ENCODE measurements at places on chromosomes 6 and 20.
A peak's percentile ranks its signal among the peaks of the same experiment; 100 is the strongest.

DNA sequence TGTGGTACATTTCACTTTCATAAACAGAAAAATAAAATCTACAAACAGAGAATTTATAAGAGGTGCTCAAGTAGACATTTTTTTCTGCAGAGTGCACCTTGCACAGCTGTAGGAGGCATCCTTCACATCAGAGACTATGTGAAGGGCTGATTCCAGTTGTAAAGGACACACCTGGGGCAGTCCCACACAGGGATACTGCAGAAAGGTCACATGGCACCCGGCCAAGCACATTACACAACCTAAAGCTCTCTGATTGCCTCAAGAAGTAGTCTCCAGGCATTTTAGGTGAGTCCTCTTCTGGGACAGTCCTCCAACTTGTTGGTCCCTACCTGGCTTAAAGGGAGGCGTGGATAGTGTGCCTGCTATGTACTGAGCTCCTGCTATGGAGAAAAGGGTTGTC lies 502.9 kb upstream of the NOX3 start:
- DNase-seq = no peak

GRCh38 chr6:114997813-114998292 lies 655.0 kb upstream of the HS3ST5 start:
- DNase-seq = no peak

DNA sequence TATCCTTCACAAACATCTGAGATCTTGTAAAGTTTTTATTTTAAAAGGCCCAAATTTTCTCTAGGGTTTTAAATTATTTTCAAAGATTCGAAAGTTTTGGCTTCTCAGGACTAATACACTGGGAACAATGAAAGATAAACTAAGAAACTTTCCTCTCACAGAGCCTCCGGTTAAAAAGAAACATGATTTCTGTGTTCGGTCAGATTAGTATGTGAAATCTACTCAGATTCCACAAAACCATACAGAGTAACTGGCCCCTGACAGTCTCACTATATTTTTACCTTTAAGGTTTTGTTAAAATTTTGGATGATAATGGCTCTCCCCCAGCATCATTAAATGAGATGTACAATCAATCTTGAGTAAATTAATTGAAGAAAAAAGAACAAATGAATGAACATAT lies 471.0 kb downstream of the COL12A1 start:
- DNase-seq = no peak

DNA sequence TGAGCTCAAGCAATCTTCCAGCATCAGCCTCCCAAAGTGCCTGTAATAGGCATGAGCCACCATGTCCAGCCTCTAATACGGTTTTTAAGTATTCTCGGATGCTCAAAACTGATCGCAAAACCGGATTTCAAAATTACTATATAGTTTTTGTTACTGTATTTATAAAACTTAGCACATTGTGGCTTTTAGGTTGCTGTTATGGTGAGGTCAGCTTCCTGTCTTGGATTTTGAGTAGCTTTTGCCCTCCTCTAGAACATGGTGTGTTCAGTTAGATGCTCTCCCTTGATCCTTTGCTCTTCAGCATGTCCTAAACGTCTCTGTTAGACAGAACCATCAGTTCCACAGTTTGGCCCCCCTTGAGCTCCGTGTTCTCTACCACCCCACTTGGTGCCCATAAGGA lies 96.2 kb downstream of the RPP40 start:
- no peak for DNase-seq

GRCh38 chr6:111940801-111941200 lies 67.5 kb upstream of the FYN start:
- no peak for DNase-seq

DNA sequence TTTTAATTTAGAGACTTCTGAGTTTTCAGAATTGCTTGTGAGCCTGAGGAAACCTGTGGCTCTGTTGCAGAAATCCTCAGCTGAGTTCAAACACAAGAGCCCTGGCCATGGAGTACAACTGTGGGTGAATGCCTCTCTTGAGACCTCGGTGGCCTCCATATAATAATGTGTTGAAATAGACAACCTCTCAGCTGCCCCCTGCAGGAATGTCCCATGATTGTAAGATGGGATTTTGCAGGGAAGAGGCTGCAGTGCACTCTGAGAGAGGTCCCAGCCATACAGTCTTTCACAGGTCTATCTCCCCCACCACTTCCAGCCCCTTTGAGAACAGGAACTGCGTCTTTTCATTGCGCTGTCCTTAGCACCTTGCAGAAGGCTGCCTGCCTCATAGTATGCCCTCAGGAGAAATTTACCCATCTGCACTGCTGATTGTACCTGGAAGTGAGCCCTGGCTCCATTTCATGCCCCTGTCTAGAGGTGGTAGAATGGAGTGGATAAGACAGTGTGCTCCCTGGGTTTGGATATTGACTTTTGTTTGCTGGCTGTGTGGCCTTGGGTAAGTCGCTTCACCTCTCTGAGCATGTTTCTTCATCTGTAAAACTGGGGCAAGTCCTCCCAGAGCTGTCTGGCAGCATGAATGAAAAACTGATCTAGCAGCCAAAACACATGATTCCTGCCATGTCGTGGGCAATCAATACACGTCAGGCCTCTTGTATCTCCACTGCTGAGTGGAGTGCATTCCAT lies 16.8 kb upstream of the CDH22 start:
- peak; percentile 30 for DNase-seq

- DNase-seq = no peak
These were observed 518.6 kb downstream of the PKHD1 start for GRCh38 chr6:51568771-51569170.

GRCh38 chr20:60152792-60153191 lies 194.6 kb downstream of the CDH26 start:
- DNase-seq = no peak

GRCh38 chr20:10919396-10920140 lies 245.8 kb upstream of the JAG1 start:
- DNase-seq = no peak

DNA sequence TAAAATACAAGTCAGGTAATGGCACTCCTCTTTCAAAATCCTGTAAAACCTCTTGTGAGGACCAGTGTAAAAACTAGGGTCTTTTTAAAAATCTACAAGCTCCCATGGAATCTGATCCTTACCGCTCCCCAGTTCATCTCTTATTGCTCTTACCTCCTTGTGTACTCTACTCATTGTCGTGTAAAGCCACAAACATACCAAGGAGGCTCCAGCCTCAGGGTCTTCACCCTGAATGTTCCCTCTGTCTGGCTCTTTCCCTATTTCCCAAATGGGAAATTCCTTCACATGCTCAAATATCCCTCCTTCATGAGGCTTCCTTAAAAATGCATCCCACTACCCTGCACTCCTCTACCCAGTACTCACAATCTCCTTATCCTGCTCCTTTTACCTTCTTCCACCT lies 67.1 kb downstream of the TASP1 start:
- no peak for DNase-seq

DNA sequence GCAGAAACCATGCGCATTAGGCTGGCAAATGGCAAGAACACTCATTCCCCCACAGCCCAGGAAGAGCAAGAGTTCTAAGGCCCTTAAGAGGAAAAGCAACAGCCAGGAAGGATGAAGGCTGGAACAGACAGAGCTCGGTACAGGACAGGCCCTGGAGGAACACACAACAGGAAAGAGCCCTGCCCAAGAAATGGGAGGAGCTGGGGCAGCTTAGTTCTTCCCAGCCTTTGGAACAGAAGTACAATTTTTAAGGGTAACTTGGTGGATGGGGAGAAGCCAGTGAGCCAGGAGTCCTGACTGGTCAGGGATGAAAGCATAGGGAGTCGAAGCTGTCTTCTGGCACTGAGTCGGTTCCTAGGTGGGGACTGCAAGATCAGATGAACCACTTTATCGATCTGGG lies 32.4 kb downstream of the OR2B2 start:
- DNase-seq = no peak

- DNase-seq = peak; percentile 89
These were observed at the start of gene PKIG for GRCh38 chr20:44582311-44583025. PKIG (plus strand) TSS chr20:44582579; CDS start chr20:44614557, 31,978 bp downstream.

DNA sequence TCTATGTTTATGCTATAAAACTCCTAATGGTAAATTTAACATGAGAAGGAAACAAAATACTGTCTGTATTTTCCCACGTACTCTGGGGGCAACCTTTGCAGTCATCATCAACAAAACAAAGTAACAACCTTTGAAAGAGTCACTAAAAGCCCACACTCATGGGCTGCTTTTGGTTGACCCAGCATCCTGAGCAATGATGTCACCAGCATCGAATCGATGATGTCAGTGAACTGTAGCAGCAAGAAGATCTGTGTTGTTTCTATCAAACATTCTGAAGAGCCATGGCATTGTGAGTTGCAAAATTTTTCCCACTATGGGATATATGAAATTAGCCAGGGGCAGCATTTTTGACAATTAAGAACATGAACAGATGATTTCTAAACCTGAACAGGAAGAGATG lies 300.1 kb downstream of the HIVEP2 start:
- no peak for DNase-seq

- no peak for DNase-seq
These were observed 52.2 kb downstream of the GFRAL start for GRCh38 chr6:55379471-55379870.

DNA sequence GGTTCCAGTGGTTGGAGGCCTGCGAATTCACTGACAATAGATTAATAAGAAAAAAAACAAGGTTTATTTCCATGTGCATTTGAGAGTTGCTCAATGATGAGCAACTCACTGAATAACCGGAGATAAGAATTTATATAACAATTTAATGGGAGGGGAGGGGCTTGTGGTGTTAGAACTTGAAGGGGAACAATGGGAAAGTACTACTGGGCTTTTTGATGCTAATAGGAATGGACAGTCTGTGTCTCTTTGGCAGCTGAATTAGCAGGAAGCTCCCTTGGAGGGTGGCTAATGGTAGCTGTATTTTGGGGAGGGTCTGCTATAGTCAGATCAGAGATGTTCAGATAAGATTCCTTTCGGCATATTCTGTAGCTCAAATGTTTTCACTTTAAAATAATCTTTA lies 62.4 kb upstream of the GMDS start:
- DNase-seq = no peak

GRCh38 chr6:85388531-85388930 lies 61.4 kb upstream of the NT5E start:
- DNase-seq = no peak

- DNase-seq = no peak
These were observed 1099.1 kb upstream of the ADGRB3 start for GRCh38 chr6:67535946-67536345.

DNA sequence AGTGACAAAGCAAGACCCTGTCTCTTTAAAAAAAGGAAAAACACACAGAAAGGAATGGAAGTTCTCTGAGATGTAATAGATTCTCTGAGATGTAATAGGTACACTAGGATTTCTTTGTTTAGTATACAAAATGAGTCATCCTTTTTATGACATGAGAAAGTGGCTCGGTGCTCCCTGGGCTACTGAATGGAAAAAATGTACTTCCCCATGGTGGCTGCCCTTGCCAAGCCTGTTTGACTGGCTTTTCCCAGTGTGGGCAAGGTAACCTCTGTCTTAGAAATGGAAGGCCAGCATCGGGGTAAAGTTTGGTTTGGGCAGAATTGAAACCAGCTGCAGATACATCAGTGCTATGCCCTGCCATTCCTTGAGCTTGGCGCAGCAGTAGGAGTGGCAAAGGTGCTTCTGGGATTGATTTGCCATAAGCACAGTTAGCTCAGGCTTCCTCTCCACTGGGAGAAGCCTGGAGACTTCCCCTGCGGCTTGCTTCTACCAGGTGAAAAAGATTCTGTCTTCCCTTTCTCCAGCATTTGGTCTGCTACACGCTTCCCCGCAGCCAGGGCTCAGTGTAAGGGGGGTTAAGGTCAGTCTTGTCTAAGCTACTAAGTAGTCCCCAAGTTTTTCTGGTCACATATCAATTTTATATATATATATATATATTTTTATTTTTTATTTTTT lies 24.5 kb downstream of the ARFGEF2 start:
- no peak for DNase-seq

DNA sequence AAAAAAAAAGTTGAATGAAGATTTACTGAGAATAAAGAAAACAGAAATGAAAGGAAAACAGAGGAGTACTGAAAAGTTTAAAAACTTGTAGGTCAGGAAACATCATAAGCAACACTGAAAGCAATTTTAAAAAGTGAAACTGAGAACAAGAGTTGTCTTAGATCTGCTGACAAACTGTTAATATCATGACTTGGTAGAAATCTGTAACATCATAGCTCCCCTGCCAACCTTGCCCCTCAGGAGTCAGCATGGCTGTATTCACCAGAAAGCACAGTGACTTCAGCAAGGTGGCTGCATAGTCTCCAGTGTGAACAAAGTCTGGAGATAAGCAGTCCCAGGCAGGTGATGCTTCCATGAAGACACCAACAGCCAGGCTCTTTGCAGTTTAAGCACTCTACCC lies 5.3 kb downstream of the NAA20 start:
- no peak for DNase-seq

- no peak for DNase-seq
These were observed 39.8 kb upstream of the MMS22L start for GRCh38 chr6:97322811-97323210.

- DNase-seq = peak; percentile 32
These were observed 79.1 kb downstream of the LYRM2 start for GRCh38 chr6:89559487-89559886.

- DNase-seq = no peak
These were observed 57.8 kb upstream of the TAGAP start for GRCh38 chr6:159102373-159103160.

- DNase-seq = no peak
These were observed 21.6 kb downstream of the SASH1 start for GRCh38 chr6:148364056-148364824.

GRCh38 chr6:31396422-31397152 lies 6.8 kb upstream of the MICA start:
- DNase-seq = peak; percentile 85

DNA sequence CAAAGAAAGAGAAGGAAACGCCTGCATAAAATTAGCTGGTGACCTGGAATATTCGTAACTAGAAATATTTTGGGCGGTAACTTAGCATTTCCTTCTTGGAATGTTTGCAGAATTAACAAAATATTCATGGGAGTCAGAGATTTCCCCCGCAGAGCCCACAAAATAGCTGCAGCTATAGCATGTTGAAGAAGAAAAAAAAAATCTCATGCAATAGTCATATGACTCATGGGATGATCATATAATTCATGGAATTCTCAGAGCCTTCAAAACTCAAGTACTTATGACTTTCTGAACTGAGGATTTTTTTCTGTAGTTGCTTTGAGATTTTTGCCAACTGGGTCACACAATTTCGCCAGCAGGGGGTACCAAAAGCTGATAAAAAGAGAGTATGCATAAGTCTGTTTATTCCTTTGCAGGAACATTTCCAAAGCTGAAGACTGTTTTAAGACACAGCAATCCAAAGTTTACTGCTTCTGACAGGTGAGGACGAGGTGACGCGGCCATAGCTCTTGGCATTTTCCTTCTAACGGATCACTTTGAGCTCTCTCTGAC lies 586.0 kb upstream of the CHD6 start:
- no peak for DNase-seq

GRCh38 chr20:25288291-25289181 lies 40.7 kb downstream of the PYGB start:
- DNase-seq = no peak

DNA sequence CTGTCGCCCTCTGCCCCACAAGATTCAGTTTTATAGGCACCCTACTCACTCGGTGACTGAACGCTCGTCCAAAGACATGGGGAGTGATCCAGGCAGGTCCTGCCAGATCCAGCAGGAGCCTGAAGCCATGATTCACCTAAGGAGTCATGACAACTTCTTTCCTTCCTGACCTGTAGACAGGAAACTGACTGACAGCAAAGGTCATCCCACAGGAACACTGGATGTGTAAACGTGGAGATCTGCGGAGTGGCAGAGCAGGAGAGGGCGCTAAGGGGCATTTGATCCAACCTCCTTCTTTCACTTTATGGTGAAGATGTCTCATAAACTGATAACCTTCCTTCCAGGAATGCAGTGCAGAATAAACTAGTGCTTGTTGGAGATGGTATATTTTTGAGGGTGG lies 192.2 kb downstream of the GJA10 start:
- DNase-seq = no peak

- DNase-seq = peak; percentile 15
These were observed 45.8 kb upstream of the ARID1B start for GRCh38 chr6:156731396-156731795.

GRCh38 chr6:51167468-51167867 lies 348.8 kb downstream of the TFAP2B start:
- DNase-seq = no peak
